COLO829 (cell line): ENCODE measurements at places on chromosomes 3 and 15.
A peak's percentile ranks its signal among the peaks of the same experiment; 100 is the strongest.

DNA sequence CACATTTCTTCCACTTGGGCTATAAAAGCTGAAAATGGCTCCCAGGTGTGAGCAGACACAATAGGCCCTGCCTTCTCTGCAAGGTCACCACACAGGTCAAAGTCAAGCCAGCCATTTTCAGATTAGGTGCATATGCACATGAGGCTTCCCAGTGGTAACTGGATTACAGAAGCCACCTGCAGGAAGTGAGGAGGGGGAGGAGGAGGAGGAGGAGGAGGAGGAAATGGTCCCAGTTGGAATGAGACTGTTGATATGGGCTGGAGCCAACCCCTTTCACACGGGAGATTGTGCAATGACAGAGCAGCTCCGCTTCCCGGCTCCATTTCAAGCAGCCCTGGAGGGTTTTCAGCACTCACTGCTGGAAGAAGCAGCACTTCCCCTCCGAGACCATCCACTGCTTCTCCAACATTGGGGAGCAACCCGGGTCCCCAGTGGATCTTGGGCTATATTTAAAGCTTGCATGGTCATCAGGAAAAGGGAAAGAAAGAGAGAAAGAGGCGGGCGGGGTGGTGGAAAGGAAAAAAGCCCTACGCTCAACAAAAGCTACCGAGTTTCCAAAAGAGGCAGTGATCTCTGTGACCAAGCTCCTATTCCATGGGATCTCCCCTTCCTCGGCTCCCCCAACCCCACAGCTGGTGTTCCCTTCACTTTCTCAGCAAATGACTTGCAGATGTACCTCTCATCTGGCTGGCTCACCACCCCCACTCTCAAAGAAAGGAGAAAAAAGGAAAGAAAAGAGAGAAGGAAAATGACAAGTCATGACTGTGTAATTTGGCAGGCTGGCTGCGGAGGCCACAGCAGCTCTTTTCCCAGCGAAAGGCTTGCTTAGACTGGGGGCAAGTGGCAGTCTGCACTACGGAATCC is 58.3 kb downstream of the LRIG1 start:
- no peak for DNase-seq

GRCh38 chr15:33959844-33960548 is 8.3 kb upstream of the CHRM5 start:
- no peak for DNase-seq

- no peak for DNase-seq
These were observed 584.5 kb upstream of the CCDC54 start for GRCh38 chr3:106792716-106793115.

DNA sequence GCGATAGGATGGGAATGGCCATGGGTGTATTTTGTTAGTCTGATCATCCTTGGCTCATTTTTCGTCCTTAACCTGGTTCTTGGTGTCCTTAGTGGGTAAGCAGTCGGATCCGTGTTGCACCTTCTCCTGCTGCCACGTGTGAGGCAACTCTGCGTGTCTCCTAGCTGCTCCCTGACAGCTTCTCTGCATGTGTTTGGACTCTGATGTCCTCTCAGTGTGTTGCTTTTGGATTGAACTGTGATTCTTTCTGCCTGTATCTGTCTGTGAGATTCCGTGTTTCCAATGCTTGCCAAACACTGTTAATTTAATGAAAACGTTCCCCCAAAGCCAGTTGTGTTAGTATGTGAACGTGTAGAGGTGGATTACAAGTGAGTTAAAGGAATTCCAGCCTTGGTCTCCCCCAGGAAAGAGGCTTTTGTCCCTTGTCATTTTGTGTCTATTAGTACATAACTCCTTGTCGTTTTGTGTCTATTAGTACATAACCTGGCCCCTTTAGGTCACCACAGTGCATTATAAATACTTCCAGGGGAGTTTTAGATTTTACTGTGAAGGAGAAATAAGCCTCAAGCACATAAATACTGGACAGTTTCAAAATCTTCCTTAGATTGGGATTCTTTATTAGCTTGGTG is 172.4 kb downstream of the CHDH start:
- DNase-seq = no peak

DNA sequence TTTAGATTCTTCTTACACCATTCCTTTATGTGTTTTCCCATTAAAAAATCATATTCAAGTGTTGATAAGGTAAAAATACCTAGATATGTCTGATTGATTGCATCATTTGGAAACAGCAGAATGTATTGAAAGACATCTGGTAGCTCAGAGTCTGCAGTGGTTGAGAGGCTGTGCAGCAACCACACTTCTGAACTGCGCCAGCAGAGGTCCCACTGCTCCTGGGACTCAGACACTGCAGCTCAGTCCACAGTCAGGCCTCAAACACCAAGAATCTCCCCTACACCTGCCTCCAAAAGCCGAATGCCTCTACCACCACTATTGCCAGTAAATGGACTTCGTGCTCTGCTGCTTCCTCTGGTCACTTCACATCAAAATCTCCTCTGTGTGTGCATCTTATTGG is 176.9 kb upstream of the LMCD1 start:
- peak; percentile 17 for DNase-seq

DNA sequence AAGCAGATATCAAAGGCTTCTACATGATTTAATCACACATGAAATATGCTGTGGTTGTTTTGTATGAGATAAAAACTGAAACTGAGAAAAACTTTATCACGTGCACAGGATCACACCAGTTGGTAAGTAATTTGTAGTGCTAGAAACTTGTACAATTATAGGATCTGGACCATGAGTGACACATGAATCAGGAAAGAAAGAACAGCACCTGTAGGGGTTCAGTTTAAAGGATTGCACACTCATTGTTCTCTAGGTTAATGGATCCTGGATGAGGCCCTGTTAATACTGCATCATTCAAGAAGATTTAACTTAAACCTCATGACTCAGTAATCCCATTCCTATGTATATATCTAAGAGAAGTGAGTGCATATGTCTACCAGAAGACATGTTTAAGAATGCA is 87.9 kb downstream of the STT3B start:
- DNase-seq = no peak

GRCh38 chr15:60673918-60674558 is 195.1 kb upstream of the ICE2 start:
- peak; percentile 15 for DNase-seq

- DNase-seq = no peak
These were observed 1272.9 kb downstream of the ROBO1 start for GRCh38 chr3:78494851-78495250.

GRCh38 chr15:80958818-80959495 is 30.7 kb downstream of the MESD start:
- DNase-seq = no peak

DNA sequence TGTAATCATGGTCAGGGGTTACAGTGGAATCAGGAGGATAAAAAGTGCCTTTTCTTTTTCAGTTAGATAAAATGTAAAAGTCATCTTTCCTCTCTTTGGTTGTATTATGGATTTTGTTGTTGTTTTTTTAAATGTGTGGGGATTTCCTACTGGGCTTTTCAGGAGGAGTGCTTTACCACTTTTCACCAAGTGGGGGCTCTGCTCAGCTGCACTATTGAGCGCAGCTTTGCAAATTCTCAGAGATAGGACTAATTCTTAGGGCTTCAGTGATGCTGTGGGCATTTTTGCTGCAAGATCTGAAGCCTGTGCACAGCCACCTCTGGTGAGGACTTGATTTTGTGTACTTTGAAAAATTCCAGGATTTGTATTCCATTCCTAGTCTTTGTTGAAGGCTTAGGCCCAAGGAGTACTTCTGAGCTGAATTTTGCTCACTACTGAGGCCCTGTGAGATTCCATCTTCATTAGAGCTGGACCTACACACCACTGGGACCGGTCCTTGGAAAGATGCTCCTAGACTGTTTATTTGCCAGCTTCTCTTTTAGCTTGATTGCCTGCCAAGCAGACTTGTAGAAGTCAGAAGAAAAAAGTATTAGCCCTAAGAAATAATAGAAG is 7.5 kb downstream of the GNB5 start:
- DNase-seq = no peak

GRCh38 chr15:51443282-51443914 is 101.9 kb downstream of the GLDN start:
- no peak for DNase-seq

DNA sequence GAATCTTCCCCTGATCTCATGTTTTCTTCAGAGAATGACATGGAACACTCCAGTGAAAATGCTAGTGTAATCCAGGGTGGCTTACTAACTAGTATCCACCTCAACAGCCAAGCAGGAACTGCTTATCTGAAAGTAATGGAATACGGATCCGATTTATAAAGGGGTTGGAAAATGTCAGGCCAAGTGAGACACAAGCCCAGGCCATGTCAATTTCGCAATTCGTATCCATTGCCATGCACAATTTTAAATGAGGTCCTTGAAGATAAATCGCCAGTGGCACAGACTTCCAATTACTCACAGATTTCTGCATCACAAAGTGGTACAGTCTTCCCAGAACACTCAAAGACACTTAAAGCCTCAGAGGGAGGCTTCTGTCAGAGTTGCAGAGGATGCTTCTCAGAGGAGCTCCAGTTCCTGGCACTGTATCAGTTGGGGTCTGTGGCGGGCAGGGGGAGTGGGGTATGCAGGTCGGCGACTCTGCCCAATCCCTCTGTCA is 16.5 kb upstream of the FAM240A start:
- DNase-seq = no peak
